ENCODE measurements at places on chromosomes 6 and 20.

DNA sequence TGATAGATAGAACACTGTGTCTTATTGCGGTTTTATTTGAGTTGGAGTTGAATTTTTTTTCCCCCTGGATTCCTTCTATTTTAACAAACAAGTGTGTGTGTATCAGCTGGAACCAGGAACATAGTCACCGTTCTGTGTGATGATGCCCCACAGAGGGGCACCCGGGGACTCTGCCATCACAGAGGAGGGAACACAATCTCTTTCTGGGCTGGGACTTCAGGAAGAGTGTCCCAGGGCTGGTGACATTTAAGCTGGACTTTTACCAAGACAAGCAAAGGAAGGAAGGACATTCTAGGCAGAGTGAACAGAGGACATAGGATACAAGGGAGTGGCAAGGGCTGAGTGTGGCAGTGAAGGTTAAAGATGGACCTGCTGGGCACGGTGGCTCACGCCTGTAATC is 33.2 kb downstream of the TAF8 start:
- no peak for DNase-seq

- DNase-seq: no peak
These were observed 38.4 kb upstream of the PHACTR3 start for GRCh38 chr20:59565768-59566461.

DNA sequence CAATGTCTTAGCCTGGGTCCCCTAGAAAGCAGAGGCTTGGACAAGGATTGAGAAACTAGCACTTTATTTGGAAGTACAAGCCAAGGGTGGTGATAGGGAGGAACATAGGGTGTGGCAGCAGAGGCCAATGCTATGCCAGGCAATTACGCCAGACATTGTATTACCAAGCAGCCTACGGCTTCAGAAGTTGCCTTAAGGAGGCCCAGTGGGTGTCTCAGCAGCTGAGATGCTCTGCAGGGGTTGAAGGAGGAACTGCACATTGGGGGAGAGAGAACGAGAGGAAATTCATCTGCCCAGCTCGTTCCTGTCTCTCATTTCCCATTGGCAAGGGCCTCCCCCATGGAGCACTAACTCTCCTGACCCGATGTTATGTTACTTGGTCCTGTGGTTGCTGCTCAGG is 859 bp downstream of the C20orf202 start:
- no peak for DNase-seq

- no peak for DNase-seq
These were observed 9.1 kb downstream of the EBF4 start for GRCh38 chr20:2701671-2702081.

DNA sequence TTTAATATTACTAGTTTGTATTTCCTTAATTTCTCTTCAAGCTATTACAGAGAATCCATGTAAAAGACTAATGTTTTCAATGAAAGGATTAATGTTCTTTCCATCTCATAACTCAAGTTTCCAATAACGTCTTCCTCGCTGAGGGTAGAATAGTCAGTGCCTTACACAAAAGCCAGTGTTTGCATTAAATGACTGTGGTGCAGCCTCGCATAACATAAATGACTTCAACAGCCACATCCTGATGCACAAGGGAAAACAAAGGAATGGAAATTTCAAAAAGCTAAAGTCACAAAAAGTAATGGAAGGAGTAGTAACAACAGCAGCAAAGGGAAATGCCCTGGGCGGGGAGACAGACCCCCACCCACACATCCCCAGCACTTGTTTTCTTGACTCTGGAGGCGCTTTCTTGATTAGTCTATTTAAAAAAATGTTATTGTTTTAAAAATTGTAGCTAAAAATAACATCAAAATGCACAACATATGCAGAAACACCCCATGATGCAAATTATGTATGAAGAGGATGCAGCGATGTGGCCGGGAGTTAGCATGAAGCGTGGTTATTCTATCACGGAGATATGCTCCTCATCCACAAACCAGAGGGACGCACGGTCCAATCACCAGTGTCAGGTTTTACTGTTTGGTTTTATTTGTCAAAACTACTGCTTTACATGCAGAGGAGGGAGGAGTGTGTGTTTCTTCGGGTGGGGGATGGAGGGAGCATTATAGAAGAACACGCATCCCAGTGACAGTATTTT is 228.6 kb downstream of the GMPR start:
- no peak for DNase-seq

DNA sequence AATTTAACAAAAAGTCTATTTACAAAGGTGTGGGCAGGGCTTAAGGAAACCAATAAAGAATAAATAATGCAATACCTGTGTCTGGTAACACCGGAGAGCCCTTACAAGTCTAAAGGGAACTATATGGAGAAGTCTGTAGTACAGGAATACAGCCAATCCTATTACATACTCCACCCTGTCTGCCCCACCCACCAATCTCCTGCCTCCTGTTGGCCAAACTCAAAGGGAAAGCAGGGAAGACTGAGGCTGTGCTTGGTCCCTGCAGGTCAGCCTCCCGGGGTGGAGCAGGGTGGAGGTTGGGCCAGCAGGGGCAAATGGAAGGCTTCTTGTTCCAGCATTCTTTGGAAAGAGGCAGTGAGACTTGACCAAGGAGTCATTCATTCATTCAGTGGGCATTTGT is 31.5 kb downstream of the METTL24 start:
- DNase-seq: no peak

- no peak for DNase-seq
These were observed 301.0 kb downstream of the FARS2 start for GRCh38 chr6:5562277-5562676.

DNA sequence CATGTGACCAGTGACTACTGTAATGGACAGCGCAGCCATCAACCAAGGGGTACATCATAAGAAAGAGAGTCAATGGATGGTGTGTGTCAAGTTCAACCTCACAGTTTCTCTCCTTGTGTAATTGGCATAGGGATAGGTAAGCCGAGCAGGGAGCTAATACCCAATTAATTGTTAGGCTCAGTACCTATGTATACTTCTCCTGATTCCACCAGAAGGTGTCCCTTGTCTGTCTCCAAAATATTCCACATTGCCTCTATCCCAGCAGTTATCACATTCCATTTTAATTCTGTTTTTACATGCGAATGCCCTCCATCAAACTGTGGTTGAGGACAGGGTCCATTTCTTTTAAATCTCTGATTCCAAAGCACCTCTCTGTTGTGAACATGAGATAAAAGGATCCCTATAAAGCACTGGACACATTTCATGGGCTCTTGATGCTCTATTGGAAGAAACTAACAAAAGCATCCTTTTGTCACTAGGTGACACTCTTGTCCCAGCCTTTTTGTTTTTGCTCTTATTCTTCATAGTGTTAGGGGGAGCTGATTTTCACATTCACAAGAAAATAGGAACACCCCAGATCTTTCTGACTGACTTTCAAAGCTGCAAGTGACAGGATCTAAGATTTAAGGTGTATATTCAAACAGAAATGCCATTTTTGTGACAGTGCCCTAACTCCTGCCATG is 38.9 kb downstream of the FBXO9 start:
- peak; percentile 1 for DNase-seq

DNA sequence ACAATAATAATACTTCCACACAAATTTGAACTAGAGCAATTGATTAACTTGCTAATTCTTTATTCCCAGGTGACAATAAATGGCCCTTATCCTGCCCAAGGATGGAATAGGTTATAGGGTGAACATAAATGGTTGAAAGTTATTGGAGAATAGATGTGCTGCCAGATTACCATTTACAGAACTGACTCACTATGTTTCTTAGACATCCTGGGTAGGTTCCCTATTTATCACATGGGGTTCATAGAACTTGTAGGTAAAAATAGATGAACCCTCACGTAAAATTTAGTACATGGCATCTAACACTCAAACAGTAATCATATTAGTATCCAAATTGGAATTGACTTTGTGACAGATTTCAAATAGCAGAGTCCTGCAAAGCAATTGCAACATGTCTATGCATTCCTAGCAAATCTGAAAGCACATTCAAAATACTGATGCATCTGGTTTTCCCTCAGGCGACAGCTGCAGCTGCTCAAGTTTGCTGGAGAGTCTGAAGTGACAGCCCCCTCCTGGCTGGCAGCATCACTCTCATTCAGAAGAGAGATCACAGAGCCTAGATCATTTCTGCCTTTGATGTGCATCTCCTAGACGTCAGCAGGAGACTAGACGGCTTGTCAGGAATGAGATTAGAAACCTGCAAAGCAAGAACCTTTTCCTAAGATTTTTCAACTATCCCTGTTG is 80.2 kb upstream of the RNF217 start:
- DNase-seq: no peak

GRCh38 chr20:10519361-10520046 is 84.4 kb downstream of the SLX4IP start:
- DNase-seq: no peak

DNA sequence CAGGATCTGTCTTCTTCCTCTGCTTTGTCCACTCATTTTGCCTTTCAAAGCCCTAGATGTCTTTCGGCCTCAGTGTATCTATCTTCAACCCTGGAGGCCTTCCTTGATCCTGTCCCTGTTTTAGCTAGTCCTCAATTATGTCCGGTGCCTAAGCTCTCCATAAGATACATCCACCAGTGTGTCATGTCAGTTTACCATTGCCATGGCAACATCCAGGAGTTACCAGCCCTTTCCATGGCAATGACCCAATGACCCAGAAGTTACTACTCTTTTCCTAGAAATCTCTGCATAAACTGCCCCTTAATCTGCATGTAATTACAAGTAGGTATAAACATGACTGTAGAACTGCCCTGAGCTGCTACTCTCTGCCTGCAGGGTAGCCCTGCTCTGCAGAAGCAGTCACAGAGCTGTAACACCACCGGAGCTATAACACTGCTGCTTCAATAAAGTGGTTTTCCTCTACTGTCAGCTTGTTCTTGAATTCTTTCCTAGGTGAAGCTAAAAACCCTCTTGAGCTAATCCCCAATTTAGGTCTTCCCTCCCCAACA is 712.1 kb upstream of the AGPAT4 start:
- DNase-seq: no peak

- no peak for DNase-seq
These were observed 235.7 kb upstream of the TSHZ2 start for GRCh38 chr20:52736507-52736906.

GRCh38 chr6:71531841-71532240 is 243.2 kb downstream of the OGFRL1 start:
- DNase-seq: no peak

GRCh38 chr20:52684905-52685304 is 287.3 kb upstream of the TSHZ2 start:
- DNase-seq: no peak

DNA sequence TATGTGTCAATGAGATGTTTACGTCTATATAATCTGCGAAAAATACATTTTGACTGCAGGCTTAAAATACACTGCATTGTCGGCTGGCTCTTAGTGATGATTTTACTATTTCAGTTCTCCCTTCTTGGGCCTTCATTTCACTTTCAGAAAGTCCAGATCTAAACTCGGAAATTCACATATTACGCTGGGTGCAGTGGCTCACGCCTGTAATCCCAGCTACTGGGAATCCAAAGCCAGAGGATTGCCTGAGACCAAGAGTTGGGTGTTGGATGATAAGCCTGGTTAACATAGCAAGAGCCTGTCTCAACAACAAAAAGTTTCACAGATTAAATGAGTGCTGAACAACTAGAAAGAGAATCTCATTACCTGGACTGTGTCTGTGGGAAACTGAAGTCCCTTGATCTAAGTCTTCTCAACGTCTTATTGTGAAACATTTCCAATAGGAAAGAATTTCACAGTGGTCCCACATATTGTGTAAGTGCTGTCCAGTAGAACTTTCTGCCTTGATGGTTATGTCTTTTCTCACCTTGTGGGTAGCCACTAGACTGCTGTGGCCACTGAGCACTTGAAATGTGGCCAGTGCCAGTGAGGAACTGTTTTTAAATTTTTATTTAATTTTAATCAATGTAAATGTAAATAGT is 1.9 kb downstream of the GINM1 start:
- DNase-seq: no peak

DNA sequence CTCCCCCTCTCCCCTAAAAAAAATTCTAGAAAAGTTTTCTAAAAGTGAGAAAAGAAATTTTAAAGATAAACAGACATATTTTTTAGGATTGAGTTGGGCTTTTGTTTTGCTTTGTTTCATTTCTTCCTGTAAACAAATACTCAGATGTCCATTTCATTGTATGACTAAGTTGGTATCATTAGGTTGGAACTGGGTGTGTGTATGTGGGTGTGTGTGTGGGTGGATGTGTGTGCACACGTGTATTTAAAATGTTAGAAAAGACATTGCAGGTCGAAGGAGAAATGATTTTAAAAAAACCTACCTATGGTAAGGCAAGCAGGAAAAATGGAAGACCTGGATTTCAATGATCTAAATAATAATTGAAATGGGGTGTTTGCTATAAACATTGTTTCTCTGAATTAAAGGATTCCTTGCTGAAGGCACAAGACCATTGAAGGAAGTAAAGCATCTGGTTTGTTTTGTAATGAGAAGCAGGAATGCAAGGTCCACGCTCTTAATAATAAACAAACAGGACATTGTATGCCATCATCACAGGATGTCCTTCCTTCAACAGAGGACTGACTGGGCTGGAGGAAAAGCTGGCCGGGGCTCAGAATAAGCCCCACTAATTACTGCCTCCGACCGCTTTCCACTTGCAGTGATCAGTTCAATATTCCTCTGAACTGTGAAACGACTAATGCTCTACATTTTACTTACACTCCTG is 996 bp upstream of the PRDM1 start:
- no peak for DNase-seq

- DNase-seq: no peak
These were observed 992.5 kb upstream of the ADGRB3 start for GRCh38 chr6:67642582-67642981.

- no peak for DNase-seq
These were observed 154.8 kb upstream of the RAB32 start for GRCh38 chr6:146388736-146389364.

GRCh38 chr6:134619789-134620188 is 301.9 kb upstream of the SGK1 start:
- DNase-seq: no peak

DNA sequence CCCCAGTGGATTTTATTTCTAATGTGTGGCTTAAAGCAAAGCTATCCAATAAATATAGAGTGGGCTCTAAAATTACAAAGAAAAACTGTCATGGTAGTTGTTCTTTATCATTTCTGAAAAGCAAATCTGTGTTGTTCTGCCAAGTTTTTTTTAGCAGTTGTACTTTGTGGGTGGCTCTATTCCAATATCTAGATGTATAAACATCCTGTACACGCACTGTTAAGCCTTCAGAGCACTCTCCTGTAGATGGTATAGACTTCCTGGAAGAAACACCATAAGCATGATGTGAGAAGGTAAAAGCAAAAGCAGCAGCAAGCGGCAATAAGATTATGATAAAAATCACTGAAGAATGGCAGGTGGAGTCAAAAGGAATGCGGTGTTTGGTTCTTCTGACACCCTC is 21.5 kb upstream of the TMEM30A start:
- no peak for DNase-seq

- DNase-seq: no peak
These were observed at the start of gene HLA-DOB for GRCh38 chr6:32816746-32817204. TSS of gene HLA-DOB (minus strand) at chr6:32817002. CDS start at chr6:32816951, 51 bp downstream.

- DNase-seq: peak; percentile 65
These were observed 728 bp upstream of the TRIM39 start for GRCh38 chr6:30325873-30326525.

- DNase-seq: no peak
These were observed 34.2 kb downstream of the ZNF391 start for GRCh38 chr6:27422651-27423332.

DNA sequence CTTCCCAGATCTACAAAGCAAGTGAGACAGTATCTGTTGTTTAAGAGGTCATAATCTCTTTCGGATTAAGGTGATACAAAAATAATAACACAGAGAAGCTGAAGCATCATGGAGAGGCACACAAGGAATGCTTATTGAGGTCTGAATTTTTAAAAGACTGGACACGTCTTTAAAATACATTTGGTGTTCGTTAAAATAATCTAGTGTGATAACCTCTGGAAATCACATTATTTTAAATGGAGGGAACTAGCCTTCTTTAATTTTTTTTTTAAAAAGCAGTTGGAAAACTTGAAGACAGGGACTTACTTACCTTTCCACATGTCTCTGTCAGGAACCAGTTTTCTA is 1.9 kb upstream of the LRRC1 start:
- no peak for DNase-seq

Data from HuH-7 (cell line).